Muscle of leg (tissue), 16 donors: ENCODE measurements at places on chromosomes 5 and 9.

GRCh38 chr5:2529371-2530092 lies 221.9 kb downstream of the IRX2 start:
- DNase-seq: no peak

DNA sequence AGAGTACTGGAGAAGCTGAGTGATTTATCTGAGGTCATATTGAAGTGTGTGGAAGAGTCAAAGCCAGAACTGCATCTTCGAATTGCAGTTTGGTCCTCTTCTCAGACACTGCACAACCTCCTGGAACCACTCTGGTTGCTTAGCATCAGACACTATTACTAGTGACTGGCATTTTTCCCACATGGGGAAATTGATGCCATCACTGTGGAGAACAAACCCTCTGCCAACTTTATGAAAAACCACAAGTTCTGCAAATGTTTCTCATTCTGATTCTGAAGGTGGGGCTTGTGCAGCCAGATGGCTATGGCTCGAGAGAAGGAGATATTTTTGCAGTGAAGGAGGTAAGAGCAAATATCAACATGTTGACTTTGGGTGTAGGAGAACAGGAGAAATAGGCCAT lies 67.2 kb downstream of the KCTD16 start:
- peak; percentile 10 for DNase-seq

DNA sequence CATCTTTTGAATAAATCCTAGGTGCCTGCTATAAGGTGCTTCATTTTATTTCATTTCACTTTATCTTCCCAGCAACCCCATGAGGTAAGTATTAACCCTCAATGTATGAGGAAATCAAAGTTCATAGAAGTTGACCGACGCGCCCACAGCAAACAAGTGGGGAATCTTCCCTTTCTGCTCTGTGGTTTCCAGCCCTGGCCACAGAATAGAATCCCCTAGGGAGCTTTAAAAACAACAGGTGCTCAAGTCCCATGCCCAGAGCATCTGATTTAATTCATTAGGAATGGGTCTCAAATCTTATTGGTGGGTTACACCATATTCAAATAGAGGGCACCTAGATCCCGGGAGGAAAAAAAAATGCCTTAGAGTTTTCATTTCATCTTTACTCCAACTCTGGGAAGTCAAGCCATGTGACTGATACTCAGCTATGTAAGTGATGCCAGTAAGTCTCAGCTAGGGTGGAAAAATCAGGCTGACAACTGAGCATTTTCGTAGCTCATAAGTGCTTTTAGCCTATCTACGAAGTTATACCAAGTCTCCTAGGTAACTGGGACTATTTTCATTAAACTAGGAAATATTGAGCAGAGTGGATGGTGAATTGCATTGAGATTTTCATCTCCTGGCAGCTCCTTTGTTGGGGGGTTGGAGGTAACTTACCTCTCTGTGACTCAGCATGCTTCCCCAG lies 353.4 kb upstream of the SLC30A5 start:
- DNase-seq: no peak

GRCh38 chr5:132235340-132235739 lies 7.7 kb upstream of the P4HA2 start:
- DNase-seq: peak; percentile 0

- no peak for DNase-seq
These were observed 13.6 kb downstream of the PLEKHG4B start for GRCh38 chr5:105504-106070.

DNA sequence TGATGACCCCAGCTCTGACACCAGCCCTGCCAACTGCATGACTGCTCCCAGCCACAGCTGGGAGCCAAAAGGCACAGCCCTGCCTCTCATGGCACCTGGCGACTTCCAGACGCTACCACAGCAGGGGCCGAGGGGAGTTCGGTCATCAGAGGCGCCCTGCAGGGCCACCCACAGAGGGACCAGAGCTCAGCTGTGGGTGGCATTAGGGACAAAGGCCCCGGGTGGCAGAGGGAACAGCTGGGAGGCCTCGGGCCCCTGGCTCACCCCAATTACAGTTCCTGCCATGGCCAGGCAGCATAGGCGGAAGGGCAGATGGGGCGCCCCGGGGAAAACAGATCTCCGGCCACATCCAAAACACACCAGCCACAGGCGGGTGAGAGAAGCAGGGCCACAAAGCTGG lies 3.6 kb downstream of the SOHLH1 start:
- no peak for DNase-seq

DNA sequence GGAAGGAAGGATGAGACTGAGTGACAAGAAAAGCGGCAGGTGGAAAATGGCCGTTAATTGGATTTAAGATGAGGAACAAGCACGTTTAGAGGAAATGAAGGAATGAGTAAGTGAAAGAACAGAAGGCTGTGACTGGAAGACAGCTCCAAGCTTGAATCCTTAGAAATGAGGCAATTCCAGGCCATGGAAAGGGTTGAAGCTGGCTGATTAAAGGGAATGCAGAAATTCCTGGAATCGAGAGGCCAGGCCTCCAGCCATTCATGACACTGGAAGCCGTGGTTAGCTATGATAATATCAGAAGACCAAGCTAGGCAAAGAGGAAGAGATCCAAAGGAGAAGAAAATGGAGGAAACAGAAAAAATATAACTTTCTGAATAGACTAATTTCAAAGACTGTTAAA lies 84.2 kb downstream of the ARL15 start:
- DNase-seq: no peak

DNA sequence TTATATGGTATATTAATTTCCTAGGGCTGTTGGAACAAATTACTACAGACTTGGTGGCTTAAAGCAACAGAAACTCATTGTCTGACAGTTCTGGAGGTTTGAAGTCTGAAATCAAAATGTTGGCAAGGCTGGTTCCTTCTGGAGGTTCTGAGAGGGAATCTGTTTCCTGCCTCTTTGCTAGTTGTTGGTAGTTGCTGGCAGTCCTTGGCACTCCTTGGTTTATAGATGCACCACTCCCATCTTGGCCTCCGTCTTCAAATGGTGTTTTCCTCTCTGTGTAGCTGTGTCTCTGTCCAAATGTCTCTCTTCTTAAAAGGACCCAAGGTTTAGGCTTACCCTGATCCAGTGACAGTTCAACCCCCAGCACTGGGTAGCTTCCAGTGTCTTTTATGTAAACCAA lies 17.5 kb downstream of the MELK start:
- DNase-seq: no peak
